ENCODE measurements at places on chromosomes 5 and 9.

DNA sequence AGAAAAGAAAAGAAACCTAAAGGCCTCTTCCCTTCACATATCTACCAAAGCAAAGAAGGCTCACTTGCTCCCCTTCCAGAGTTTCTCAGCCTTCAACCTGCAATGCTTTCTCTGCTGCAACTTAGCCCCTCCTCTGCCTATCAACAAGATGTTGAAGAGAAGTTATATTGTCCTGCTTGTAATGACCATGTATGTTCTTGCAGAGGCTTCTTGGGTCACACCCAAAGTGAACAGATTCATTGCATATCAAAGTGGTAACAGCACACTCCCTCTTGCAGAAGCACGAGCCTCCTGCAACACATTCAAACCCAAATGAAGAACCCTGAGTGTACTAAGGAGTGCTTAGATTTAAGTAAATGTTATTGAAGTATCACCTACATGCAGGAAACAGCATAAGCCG lies 494.3 kb downstream of the NTRK2 start:
- no peak for DNase-seq

DNA sequence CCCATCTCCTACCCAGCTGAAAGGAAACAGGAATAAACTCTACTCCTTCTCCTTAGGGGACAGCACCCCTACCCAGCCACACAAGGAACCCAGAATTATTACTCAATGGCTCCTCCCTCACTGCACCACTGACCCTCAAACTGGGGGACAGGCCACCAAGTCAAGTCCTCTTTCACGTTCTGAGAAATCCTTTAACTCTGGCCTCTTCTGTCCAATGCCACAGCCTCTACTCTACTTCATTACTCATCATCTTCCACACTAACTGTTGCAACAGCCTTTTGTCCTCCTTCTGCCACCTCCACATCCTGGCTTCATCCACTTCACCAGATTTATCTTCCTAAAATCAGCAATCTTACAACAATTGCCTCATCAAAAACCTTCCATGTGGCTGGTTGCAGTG lies 6.8 kb downstream of the TTC39B start:
- no peak for DNase-seq

DNA sequence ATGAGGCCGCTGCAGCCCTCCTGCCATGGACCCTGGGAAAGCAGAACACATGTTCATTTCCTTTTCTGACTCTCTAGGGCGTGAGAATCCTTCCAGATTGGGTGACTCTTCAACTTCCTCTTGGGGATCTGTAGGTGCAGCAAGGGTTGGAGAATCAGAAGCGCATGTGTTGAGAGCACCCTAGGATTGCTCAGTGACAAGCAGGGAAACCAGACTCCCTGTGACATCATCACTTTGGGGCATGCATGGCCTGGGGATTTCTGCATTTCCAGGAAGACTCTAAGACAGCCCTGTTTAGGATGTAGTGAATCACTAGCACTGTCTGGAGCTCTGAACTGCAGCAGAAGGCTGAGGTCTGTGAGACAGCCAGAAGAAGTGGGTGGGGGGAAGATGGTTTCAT lies 15.1 kb upstream of the LCP2 start:
- DNase-seq = no peak

- no peak for DNase-seq
Observed at GRCh38 chr5:56774957-56775356, 40.4 kb upstream of the MAP3K1 start.

DNA sequence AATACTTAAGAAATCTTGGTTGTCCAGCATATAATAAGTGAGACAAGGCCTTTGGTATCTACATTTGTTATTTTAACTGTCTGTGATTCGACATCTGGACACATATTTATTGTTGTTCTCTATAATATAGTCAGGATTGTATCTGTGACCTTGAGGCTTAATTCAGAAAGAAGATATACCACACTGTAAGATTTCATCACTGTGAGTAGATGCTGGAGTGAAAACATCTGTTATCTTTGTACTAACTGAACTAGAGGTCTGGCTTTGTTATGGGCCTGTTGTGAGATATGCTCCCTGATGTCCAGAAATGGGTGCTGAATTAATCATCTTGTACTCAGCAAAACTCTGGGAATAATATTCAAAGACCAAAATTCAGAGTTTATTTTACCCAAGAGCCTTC lies 148.5 kb downstream of the ISOC1 start:
- no peak for DNase-seq

- DNase-seq = no peak
Observed at GRCh38 chr5:151048526-151048925, 28.1 kb downstream of the GPX3 start.

GRCh38 chr5:154628685-154629084 lies 126.5 kb upstream of the LARP1 start:
- DNase-seq = no peak

- DNase-seq = no peak
Observed at GRCh38 chr5:68543212-68543611, 327.7 kb downstream of the PIK3R1 start.

GRCh38 chr9:98912450-98912849 lies 31.3 kb upstream of the COL15A1 start:
- no peak for DNase-seq

DNA sequence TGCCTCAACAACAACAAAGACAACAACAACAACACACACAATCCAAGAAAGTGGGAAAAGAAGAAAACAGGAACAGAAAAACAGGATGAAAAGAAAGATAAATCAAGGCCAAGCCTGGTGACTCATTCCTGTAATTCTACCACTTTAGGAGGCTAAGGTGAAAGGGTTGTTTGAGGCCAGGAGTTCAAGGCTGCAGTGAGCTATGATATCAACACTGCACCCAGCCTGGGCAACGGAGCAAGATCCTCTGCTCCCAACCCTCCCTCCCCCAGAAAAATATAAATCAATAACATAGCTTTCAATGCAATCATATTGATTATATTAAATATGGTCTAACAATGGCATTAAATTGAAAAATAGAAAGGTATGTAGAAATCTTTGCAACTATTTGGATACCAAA lies 32.1 kb downstream of the CENPK start:
- no peak for DNase-seq

- peak; percentile 3 for DNase-seq
Observed at GRCh38 chr5:54518146-54518817, 723 bp downstream of the SNX18 start.

- DNase-seq = no peak
Observed at GRCh38 chr5:97979740-97980139, 793.7 kb upstream of the RGMB start.

DNA sequence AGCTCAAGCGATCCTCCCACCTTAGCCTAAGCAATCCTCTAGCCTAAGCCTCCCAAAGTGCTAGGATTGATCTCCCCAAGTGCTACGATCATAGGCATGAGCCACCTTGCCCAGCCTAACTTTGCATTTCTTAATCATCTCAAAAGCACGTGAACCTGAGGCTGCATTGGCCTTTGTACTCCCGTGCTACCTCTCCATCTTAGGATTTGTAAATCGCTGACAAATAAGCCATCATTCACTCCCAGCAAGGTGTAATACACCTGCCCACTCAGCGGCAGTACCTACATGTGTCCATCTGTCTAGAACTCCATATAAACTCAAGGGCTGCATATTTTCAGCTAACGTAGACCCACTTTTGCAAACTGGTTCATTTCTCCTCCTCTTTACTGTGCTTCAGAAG lies 2.8 kb downstream of the ANKH start:
- DNase-seq = no peak

DNA sequence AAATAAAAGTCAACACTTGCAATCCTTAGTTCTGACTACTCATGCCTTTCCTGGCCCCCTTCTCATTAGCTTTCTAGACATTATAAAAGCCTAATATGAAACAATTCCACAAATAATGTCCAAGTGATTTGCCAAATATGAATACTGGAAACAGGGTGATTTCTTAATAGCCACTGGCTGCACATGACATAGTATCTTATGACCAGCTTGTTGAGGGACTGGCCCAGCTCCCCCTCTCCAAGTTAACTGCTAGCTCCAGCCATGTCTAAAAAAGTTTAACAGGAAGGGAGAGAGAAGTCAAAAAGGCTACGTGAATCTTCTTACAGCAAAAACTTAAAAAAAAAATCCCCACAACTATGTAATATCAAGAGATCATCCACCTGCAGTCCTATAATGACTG lies 1.5 kb downstream of the CERT1 start:
- no peak for DNase-seq

DNA sequence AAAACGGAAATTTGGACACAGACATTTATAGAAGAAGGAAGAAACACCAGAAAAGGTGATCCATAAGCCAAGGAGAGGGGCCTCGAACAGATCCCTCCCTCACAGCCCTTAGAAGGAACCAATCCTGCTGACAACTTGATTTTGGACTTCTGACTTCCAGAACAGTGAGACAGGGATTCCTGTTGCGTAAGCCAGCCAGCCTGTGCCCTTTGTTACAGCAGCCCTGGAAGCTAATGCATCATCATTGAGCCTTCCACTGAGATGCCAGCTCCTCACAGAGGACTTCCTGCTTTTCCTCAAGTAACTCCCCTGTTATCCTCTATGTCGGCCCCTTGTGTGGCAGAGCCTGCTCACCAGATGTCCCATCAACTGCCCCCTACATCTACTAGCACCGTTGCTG lies 94.1 kb downstream of the JMY start:
- DNase-seq = no peak

DNA sequence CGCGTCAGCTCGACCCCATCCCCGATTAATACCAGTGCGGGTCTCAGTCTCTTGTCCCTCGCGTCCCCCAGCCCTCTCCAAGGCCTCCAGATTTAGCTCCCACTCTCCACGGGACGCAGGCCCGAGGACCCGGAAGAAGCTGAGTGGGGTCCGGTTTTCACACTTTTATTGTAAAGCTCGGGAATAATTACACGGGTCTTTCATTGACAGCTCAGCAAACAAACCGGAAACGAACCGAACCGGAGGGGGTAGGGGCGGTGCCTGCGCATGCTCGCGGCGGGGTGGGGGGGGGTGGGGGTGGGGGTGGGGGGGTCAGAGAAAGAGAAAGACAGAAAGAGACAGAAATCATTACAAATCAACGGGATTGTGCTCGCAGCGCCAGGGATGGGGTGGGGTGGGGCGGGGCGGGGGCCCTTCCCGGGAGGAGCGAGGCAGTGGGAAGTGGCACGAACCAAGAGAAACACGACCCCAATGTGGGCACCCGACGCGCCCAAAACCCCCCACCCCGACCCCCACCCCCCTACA lies 27.9 kb downstream of the PCDH1 start:
- DNase-seq = peak; percentile 15

- no peak for DNase-seq
Observed at GRCh38 chr9:27880156-27880555, 306.9 kb upstream of the C9orf72 start.

DNA sequence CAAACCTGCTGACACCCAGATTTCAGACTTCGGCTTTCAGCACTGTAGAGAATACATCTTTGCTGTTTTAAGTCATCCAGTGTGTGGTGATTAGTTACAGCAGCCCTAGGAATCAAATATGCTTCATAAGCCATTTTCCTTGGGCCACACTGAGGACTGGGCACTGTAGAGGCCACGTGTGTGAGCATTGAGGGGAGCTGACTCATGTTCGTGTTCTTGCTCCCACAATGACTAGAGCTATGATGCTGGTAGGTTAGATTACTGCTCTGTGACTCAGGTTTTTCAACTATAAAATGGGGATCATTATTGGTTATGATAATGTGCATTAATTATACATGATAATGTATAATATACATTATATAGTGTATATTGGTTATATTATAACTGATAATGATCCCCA lies 96.5 kb upstream of the PALM2AKAP2 start:
- no peak for DNase-seq

DNA sequence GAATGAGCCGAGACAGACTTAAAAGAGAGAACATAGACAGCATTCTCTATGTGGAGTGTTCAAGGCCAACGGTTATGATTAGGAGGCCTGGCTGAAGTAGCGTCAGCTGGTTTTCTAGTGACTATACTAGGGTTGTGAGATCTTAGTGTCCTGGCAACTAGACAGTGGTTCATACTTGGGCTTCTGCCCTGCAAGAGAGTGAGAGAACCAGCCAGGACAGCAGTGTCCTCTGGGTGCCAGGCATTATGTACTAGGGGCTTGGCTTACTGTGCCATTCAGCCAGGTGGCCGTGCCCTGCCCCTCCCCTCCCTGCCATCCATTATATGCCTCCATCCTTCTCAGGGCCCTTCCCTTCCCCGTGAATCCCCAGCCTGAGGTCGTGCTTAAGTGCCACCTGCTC lies 56.8 kb downstream of the TRIO start:
- DNase-seq = peak; percentile 96

- no peak for DNase-seq
Observed at GRCh38 chr9:69658987-69659675, 13.0 kb downstream of the APBA1 start.

GRCh38 chr5:96129276-96129675 lies 167.6 kb upstream of the ELL2 start:
- DNase-seq = no peak

All from SHP77 treated with DMSO at 0.1 percent for 48 hours (cell line).